Choroid plexus epithelial cell (primary cell): ENCODE measurements at places on chromosomes 4 and X.

DNA sequence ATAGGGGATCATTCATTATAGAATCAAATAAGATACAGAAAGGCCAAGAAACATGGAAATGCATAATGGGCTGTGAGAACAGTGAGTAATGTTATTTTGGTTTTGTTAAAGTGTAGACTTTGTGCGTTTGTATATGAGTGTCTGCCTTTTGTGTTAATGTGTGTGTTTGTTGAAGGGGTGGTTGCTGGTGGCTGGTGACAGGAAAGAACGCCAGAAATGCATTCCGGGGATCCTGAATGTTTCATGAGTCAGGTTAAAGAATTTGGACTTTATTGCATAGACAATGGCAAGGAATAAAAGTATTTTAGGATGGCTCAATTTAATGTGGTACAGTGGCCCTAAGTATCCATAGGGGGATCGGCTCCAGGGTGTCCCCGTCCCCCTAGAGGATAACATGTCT, 1228.9 kb downstream of the PCDH7 start:
- DNase-seq = no peak

DNA sequence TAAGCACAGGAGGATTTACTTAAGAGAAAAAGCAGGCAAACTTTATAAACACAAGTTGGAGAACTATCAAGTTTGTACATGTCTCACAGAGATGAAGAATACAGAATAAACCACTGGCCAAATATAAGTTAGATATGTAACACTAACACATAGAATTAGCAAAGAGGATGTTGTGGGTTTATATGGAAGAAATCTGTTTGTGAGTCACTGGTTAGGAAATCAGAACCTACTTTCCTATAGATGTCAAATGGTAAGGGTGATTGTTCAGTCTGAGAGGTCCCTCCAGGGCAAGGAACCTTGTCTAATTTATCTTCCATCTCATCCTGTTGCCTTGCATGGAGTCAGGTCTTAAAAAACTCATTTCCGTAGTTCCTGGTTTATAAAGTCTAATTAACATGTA, 14.8 kb upstream of the ART3 start:
- DNase-seq = peak; percentile 3

- no peak for DNase-seq
Measured at GRCh38 chr4:78613522-78614321, 62.2 kb downstream of the ANXA3 start.

DNA sequence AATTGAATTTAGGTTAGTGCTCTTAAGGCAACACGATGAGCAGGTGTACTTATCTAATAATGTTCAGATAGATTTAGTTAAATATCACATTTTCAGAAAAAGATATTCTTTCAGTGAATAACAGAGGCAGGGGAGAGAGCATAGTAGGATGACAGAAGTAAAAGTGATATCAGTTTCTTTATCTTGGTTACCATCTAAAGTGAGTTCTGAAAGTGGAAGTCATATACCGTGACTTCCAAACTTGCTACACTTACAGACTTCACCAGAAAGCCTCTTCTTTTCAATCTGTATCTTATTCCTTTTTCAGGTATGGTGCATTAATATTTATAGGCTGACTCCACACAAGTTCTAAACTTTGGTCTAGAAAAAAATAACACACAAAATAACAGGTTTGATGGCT, 124.9 kb downstream of the POU4F2 start:
- no peak for DNase-seq

GRCh38 chr4:150078041-150078578, at the start of gene DCLK2:
Gene DCLK2, plus strand, starts transcription at chr4:150078445. Its CDS starts 583 bp downstream, at chr4:150079028.
- DNase-seq = peak; percentile 83

DNA sequence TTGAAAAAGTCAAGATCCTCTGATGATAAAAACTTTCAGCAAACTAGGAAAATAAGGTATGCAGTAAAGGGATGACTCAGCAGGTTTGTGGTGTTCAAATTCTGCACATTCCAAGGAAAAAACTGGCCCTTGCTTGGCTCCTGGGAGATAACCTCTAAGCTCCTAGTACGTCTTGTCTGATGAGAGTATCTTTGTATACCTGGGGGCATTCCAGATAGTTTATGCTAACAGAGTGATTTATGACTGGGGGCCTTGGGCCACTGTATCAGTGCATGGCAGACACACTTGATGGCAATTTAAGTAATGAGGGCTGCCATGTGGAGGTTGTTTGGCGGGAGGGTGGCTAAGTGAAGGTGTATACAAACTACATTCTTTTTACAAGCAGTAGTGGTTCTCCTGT, 56.9 kb downstream of the NSG1 start:
- DNase-seq = peak; percentile 81

- no peak for DNase-seq
Measured at GRCh38 chr4:6767386-6767747, 15.2 kb upstream of the KIAA0232 start.

- peak; percentile 89 for DNase-seq
Measured at GRCh38 chrX:12978205-12979025, 3.5 kb downstream of the TMSB4X start.

DNA sequence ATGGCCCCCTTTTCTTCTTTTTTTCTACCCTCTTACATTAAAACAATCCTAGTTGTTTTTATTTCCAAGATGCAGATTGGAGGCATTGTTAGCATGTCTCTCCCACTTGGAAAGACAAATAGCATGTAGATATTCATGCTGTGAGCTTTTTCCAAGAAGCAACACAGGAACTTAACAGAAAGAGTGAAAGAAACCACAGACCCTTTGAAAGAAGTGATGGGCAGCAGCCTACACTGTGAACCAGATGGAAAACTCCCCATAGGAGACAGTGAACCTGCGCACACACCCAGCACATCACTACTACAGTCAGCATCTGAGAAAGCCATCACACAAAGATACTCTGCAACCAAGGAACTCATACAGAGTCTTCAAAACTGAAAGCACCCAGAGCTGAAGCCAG, 17.8 kb downstream of the CT47C1 start:
- DNase-seq = no peak

GRCh38 chr4:157245351-157245750, 24.8 kb downstream of the GRIA2 start:
- DNase-seq = no peak

DNA sequence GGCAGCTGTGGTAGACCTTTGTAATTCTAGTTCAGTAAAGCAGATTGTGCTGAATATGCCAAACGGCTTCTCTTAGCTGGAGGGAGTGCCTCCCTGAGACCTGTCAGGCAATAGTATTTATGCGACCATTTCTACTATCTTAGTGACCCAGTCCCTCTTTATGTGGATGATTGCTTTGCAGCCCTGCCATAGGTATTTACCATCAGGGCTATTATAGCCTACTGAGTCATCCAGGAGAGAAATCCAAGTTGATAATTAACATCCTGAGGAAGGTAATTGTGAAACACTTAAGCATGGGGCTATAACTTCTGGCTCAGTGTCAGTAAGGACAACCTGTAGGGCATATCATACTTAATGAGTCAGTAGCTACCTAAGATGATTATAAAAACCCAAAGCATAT, 103.9 kb upstream of the MAOA start:
- no peak for DNase-seq

DNA sequence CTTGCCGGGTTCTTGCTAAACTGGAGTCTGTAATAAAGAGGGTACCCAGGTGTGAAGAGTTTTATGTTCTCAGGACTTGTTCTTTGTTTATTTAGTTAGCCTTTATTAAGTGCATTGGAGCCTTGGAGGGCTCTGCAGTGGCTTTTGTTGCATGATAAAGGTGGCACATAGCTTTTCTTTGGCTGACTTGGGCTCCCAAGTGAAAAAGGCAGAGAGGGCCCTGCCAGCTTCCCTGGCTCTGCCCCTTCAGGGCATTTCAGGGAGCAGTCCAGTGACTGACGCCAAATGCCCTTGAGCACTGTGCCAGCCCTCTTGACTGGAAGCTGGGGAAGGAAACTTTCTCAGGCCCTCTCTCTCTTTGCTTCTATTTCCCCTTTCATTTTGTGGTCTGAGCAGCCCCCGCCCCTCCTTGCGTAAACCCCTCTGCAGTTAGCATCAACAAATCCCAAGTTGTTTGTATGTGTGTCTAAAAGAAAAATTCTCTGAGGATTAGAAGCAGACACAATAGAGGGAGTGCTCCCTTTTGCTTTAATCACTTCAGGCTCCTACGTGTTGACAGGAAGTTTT, 152.2 kb downstream of the NHS start:
- no peak for DNase-seq

GRCh38 chr4:40043786-40044185, 12.9 kb upstream of the N4BP2 start:
- DNase-seq = no peak

DNA sequence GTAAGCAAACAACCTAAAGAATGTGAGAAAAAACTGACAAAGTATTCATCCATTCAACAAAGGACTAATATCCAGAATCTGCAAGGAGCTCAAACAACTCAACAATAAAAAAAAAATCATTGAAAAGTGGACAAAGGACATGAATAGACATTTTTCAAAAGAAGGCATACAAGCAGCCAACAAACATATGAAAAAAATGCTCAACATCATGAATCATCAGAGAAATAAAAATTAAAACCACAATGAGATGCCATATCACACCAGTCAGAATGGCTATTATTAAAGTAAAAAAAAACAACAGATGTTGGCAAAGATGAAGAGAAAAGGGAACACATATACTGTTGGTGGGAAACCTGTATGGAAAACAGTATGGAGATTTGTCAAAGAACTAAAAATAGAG, 120.7 kb upstream of the ADGRL3 start:
- peak; percentile 1 for DNase-seq

GRCh38 chr4:144782345-144782744, 136.4 kb downstream of the HHIP start:
- DNase-seq = no peak

DNA sequence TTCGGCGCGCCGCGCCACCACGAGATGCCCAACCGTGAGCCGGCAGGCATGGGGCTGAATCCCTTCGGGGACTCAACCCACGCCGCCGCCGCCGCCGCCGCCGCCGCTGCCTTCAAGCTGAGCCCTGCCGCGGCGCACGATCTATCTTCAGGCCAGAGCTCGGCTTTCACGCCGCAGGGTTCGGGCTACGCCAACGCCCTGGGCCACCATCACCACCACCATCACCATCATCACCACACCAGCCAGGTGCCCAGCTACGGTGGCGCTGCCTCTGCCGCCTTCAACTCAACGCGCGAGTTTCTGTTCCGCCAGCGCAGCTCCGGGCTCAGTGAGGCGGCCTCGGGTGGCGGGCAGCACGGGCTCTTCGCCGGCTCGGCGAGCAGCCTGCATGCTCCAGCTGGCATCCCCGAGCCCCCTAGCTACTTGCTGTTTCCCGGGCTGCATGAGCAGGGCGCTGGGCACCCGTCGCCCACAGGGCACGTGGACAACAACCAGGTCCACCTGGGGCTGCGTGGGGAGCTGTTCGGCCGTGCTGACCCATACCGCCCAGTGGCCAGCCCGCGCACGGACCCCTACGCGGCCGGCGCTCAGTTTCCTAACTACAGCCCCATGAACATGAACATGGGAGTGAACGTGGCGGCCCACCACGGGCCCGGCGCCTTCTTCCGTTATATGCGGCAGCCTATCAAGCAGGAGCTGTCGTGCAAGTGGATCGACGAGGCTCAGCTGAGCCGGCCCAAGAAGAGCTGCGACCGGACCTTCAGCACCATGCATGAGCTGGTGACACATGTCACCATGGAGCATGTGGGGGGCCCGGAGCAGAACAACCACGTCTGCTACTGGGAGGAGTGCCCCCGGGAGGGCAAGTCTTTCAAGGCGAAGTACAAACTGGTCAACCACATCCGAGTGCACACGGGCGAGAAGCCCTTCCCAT, 1.1 kb downstream of the ZIC3 start:
- DNase-seq = peak; percentile 64

GRCh38 chrX:109857584-109858228, 124.6 kb upstream of the ACSL4 start:
- DNase-seq = peak; percentile 57
